ENCODE measurements at places on chromosomes 7 and 10.

GRCh38 chr7:30842542-30843451 is 68.9 kb upstream of the AQP1 start:
- peak; percentile 39 for DNase-seq

- DNase-seq = no peak
Measured at GRCh38 chr7:74569501-74570075, 87.9 kb upstream of the GTF2I start.

DNA sequence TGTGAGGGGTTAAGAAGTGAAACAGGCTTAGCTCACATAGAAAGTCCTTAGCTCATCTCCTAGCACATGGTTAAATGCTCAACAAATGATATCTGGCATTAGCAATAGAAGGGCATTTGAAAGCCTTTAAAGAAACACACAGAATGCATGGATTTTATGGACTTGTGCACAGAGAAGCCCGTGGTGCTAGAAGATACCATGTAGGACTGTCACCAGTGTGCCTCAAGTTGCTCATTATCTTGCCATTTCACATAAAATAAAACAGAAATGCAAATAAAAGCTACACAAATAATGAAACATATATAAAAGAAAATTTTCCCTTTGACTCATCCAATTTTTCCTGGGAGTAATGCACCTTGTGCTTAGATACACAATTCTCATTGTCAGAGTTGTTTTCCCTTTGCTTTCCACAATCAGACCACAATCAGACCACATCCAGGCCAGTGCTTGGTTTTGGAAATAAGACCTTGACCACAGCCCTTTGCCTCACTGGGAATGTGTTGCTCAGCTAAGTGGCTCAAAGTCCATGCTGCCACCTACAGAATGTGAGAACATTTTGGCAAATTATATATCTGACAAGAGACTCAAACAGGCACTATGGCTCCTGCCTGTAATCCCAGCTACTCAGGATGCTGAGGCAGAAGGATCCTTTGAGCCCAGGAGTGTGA is 9.5 kb upstream of the WDR11 start:
- DNase-seq = no peak

DNA sequence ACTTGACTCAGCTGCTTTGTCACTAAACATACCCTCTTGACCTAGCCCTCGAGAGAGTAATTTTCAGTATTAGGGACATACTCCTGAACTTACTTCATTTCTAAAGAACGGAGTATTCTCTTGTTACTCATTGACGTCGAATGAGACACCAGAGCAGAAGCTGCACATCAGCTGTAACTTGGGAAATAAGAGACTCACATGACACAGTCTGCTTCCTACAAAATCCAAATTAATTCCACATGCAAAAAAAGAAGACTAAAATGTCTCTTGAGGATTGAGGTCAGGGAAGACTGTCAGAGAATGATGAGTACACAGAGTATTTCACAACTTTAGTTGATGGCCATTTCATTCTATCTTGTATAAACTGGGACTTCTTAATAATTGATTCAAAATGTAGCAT is 114.7 kb upstream of the EGFR start:
- DNase-seq = no peak

DNA sequence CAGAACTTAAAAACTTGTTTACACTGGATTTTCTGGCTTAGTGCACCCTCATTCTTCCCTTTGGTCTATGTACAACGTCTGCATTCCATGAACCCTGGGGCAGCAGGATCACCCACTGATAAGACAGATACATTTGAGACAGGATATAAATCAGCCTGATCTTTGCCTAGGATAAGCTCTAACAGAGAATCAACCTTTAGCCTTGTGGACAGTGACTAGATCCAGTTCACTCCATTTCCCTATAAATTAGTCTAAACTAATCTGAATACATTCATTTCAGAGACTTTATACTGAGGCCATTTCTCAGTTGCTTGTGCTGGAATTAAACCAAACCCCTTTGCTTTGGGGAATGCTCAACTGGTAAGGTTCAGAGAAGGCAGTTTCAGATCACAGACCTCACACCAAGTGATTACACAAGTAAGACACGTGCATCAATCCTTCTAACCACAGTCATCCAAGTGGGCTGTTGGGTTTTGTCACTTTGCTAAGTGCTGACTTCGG is 639.8 kb upstream of the FZD8 start:
- no peak for DNase-seq

GRCh38 chr10:112353046-112353445 is 20.9 kb upstream of the ACSL5 start:
- no peak for DNase-seq

DNA sequence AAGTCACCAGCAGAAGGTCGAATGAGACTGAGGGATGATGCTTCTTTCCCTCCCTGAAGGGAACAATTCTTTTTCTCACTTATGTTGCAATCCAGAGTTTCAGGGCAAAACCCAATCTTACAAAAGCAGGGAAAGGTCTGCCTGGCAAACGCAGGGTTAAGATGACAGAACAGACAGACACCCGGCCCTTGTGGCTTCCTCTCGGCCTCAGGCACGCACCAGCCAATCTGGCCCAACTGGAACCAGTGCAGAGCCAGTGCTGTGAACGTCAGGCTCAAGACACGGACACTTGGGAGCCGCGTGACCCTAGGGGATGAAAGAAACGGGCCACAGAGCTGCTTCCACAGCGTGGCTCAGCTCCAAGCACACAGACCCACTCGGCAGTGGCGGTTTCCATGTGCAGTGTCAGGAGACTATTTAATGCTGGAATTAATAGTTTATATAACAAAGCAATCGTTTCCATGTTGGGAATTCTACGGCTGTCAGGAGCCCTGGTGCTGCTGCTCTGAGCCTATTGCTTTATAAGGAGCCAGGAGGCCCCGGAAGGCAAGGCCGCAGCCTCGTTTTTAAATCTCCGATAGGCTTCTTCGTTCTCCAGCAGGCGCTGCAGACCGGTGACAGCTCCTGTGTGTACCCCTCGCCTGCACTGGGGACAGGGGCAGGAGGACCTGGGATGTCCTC is 198.4 kb downstream of the DIP2C start:
- no peak for DNase-seq

- no peak for DNase-seq
Measured at GRCh38 chr7:100175296-100175935, 1.8 kb downstream of the GPC2 start.

DNA sequence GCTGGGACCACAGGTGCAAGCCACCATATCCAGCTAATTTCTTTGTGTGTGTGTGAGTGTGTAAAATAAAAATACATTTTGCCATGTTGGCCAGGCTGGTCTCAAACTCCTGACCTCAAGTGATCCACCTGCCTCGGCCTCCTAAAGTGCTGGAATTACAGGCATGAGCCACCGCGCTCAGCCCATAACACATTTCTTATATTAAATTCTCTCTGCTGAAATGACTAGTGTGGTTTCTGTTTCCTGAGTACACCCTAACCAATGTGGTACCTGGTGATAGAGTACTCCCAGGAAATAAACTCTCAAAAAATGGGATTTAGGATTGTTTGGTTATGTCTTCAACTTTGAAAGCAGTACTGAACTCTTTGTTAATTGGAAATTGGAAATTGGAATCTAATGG is 19.4 kb upstream of the FHIP2A start:
- no peak for DNase-seq

GRCh38 chr7:157087646-157088045 is 51.1 kb upstream of the UBE3C start:
- no peak for DNase-seq

DNA sequence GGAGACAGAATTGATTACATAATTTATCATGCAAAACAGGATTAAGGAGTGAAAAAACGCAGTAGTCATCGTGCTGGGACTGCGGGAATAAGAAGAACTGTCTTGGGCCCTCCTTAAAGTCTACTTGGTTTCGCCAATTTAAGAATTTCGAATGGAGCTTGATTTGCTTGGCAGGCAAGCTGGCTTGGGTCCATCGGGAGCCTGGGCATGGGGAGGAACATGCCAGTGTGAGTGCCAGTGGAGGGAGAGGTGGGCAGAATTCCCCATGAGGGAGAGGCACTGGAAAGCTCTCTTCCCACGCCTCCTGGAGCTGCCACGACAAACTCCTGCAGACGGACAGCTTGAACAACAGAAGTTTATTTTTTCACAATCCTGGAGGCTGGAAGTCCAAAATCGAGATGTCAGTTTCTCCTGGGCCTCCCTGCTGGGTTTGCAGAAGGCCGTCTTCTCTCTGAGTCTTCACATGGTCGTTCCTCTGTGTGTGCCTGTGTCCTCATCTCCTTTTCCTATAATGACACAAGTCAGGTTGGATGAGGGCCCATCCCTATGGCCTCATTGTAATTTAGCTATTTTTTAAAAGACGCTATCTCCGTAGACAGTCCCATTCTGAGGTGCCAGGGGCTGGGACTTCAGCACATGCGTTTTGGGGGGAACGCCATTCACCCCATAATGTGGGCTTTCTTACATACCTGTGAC is 528.7 kb upstream of the DPP6 start:
- no peak for DNase-seq

DNA sequence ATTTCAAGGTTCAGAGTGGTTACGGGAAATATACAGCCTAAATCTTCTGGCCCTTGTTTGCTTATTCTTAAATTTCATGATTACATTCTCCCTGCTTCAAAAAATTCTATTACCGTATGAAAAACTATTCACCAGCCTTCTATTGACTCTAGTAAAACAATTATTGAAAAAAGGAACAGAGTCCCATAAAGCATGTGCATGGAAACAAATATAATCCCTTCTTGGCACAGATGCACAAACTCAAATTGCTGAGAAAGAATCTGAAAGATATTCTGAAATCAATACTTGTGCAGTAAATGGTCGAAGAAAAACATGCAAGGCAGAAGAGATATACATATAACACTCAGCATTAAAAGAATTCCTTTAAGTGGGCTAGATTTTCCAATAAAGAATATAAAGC is 83.6 kb downstream of the LRRN3 start:
- DNase-seq = no peak

- no peak for DNase-seq
Measured at GRCh38 chr7:151825721-151826120, 51.2 kb downstream of the PRKAG2 start.

- DNase-seq = no peak
Measured at GRCh38 chr7:12684733-12685132, 2.7 kb upstream of the ARL4A start.

GRCh38 chr10:79327090-79327457 is 20.2 kb upstream of the PPIF start:
- DNase-seq = no peak

- peak; percentile 80 for DNase-seq
Measured at GRCh38 chr10:103888113-103888841, 29.7 kb downstream of the STN1 start.

DNA sequence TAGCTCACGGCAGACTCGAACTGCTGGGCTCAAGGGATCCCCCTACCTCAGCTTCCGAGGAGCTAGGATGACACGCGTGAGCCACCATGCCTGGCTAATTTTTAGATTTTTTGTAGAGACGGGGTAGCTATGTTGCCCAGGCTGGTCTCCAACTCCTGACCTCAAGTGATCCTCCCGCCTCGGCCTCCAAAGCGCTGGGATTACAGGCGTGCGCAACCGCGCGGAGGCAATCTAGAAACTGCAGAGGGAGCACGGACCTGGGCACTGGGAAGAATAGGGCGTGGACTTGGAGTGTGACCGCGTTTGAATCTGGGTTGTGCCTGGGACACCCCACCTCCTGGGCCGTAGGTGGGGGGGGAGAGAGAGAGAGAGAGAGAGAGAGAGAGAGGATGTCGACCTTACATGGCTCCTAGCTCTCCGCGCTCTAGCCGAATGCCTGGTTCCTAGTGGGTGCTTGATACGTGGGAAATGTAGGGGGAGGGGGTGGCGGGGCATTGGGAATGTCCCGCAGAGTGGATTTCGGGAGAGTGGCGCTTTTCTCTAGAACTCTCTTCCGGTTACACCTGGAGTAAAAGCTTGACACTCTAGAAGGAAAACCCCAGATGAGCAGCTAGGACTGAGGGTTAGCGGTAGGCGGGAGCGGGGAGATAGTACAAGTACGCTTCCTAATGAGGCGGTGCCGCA is 1.2 kb upstream of the MAP3K8 start:
- no peak for DNase-seq

DNA sequence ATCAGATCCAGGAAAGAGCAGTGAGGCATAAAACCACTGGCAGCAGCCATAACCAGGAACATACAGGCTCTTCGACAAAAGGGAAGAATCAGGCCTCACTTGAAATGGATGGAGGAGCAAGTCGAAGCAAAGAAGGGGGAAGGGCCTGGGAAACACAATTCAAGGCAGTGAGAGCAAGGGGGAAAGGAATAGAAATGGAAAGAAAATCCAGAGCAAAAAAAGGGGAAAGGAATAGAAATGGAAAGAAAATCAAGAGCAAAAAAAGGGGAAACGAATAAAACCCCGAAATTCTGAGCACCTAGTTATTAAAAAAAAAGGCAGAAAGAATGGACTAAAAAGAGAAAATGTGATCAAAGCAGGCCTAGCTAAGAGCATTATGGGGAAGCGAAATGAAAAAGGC is 24.1 kb upstream of the PRKAR2B start:
- DNase-seq = no peak

DNA sequence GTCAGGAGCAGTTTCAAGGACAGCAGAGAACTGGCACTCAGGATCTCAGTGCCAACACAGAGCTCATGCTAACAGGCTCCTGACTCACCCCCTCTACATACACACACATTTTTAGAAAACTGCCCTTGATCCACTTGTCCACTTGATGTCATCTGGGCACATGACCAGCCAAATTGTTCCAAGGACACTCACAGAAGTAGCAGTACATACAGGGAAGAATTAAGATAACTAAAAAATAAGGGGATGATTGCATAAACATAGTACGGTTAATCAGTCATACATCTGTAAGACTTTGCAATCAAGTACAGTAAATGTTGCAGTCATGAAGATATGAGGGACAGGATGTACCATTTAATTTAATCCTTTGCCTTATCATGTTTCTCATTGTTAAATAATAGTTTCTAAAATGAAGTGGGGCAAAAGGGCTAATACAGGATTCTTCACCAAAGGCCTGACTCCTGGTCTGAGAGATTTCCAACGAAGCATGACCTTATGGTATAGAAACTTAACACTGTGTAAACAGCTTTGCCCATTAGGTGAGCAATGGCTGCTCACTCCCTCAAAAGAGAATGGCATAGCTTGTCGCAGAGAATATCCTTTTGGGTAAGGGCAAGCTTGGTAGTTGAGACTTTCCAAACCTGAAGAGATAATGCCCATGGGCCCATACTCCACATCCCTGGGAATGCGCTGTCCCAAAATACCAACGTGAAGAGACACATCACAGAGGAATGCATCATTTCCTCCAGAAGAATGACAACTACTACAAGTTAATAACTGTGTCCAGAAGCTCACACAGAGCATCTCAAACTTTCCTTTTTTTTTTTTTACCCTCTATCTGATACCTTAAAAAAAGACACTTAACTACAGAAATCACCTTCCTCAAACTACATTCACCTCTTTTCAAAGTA is 94.1 kb downstream of the ARMH3 start:
- DNase-seq = no peak

GRCh38 chr7:19339512-19339911 is 194.3 kb upstream of the FERD3L start:
- DNase-seq = no peak

GRCh38 chr7:134016223-134016941 is 110.8 kb upstream of the LRGUK start:
- DNase-seq = peak; percentile 65

- no peak for DNase-seq
Measured at GRCh38 chr10:104501864-104502579, 139.1 kb upstream of the SORCS3 start.

All from right forelimb (tissue), 1 donor.